ENCODE measurements at places on chromosomes 11 and 22.

DNA sequence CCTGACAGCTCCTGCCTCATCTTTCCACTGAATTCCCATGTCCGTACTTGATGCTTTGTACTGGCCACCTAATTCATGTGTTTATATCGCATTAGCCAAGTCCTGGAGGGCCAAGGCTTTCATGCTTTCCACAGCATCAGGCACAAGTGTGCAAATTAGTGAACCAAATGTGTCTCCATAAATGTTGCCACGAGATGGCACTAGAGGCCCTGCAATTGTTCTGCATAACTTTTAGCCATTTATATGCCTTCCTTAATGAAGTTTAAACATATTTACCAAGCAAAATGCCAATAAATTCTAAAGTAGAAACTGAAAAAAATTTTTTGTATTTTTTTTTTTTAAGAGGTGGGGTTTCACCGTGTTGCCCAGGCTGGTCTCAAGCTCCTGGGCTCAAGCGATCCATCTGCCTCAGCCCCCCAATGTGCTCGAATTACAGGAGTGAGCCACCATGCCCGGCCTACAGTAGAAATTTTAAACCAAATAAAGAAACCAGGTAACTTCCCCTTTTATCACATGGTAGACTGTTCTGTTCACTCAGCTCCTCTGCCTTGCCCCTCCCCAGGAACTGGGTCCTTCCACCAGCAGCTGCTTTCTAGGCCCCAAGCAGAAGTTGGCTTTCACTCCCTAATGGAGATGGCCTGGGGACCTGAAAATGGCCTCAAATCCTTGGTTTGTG is 20.8 kb upstream of the IL18BP start:
- peak; percentile 32 for DNase-seq

GRCh38 chr11:70252844-70253243 is 17.6 kb upstream of the PPFIA1 start:
- DNase-seq: no peak

GRCh38 chr22:20803696-20804324 is 29.9 kb downstream of the SERPIND1 start:
- no peak for DNase-seq

DNA sequence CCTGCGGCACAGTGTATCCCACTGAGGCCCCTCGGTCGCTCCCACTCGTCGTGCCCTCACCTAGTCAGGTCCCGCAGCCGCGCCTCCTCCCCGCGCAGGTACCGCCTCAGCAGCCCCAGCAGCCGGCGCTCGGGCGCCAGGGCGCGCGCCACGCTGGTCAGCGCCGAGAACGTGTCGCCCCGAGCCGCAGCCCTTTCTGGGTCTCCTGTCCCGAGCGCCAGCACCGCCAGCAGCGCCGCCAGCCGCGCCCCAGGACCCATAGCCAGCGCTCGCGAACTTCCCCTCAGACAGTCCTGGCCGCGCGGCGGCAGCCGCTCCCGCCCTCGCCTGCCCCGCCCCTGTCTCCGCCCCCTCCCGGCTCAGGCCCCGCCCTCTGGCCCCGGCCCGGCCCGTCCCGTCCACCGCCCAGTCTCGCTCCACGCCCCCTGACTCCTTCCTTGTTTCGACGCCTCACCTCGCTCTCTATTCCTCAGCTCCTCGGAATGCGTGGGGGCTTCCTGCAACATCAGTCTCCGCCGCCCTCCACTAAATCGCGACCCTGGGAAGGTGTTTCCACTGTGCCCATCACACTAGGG is at the start of gene P4HA3:
TSS of gene P4HA3 (minus strand) at position 289 of the 575 bp plus-strand sequence. CDS start at position 260, 29 bp downstream.
- peak; percentile 7 for DNase-seq

- DNase-seq: no peak
Measured at GRCh38 chr11:110761991-110762390, 49.8 kb upstream of the ARHGAP20 start.

DNA sequence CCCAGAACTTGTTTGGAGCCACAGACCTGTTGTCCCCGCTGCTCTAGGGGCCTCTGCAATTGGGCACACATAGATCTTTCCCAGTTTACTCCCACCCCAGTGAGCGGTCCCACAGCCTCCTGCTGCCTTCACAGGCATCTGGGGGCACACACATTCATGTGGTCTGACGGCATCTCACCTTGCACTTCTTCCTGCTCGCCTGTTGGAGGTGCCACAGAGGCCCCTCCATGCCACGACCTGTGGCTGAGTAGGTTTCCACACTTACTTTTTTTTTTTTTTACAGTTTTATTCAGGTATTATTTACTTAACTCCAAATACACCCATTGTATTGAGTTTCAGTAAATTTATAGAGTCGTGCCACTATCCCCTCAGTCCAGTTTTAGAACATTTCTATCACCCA is 68.9 kb upstream of the SEPTIN5 start:
- DNase-seq: no peak

- DNase-seq: no peak
Measured at GRCh38 chr11:124920870-124921609, 2.0 kb downstream of the HEPN1 start.

DNA sequence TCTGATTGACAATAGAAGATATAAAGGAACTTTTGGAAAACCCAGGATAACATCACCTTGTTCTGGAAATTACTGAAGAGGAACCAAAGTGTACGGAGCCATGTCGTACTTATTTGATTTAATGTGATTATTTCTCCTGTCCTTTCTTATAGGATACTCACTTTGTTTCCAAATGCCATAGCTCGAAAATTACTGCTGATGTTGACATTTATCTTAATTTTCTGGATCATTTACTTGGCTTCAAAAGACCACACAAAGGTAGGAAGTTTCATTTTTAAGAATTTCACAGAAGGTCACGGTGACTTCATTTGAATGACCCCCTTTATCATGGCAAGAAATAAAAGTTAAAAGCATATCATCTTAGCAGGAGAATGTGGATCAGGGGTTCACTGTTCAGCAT is 1.2 kb downstream of the NXPE2 start:
- DNase-seq: no peak

DNA sequence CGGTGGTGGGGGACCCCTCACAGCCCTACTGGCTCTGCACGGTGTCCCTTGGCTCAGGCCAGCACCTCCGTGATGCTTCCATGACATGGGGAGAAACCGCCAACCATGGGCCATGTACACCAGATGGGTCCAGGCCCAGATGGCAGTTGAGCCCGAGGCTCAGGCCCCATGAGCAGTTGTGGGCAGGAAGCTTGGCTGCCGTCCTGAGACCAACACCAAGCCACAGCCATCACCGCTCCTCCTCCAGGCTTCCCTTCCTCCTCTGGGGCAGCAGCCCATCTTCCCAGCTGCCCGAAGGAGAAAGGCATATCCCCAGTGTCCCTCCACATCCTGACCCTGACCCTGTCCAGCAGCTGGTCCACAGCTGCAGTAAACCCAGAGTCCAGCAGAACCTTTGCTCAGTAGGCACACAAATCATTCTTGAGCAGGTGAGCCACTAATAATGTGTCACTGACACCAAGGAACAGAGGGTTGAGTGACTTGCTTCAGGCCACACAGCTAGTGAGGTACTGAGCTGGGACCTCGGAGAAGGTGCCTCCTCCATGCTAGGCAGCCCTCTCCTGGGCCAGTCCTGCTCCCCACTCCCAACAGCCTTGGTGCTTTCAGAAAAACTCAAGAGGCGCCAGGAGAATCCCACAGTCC is 204.9 kb downstream of the CTTN start:
- no peak for DNase-seq

- DNase-seq: peak; percentile 21
Measured at GRCh38 chr11:48172818-48173609, 43.6 kb upstream of the OR4B1 start.

DNA sequence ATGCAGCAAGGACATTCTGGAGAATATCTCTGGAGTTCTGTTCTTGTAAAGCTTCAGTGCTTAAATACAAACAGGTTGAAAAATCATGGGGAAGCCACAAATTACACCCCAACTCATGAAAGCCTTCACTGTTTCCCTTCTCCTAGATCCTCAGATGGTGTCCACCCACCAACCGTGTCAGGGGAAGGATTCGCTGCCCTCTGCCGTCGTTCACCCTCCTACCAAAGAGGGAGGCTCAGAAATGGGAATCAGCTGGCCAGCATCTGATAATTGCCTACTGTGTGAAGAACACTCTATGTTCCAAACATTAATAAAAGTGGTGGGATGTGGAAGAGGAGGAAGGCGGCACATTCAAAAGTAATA is 7.4 kb upstream of the HEPACAM start:
- DNase-seq: peak; percentile 80

GRCh38 chr22:17237038-17237668 is 17.9 kb upstream of the ADA2 start:
- no peak for DNase-seq

- no peak for DNase-seq
Measured at GRCh38 chr11:134554861-134555260, 142.8 kb upstream of the B3GAT1 start.

DNA sequence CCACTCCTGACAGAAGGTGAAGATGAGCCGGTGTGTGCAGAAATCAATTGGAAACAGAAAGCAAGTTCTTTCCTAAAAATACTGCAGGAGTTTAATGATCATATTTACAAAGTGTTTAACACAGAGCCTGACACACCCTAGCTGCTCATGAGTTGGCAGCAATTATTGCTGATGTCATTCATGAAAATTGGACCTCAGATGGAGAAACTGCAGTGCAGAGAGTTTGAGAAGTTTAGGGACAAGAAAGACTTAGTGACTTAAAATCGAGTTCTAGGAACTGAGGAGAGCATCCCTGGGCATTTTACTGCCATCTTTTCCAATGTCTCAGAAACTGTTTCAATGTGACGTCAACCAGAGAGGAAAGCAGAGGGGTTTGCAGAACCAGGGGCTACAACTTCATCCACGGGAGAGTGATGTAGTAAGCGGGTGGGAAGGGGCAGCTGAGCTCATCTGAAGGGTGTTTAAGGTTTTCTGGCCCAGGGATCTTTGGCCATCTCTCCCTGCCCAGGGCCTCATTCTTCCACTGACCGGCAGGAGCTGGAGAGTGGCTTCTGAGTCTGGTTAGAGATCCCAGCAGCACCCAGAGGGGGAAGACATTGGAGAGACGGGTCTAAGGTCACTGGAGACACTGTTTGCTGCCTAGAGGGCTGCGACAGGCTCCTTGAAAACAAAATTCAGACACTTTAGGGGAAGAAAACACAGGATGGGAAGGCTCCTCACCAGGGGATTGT is 21.1 kb upstream of the IGLL5 start:
- DNase-seq: no peak

GRCh38 chr11:61037441-61038093 is 64.7 kb upstream of the CD5 start:
- DNase-seq: no peak

GRCh38 chr22:37526376-37526775 is 7.2 kb upstream of the CARD10 start:
- DNase-seq: no peak

DNA sequence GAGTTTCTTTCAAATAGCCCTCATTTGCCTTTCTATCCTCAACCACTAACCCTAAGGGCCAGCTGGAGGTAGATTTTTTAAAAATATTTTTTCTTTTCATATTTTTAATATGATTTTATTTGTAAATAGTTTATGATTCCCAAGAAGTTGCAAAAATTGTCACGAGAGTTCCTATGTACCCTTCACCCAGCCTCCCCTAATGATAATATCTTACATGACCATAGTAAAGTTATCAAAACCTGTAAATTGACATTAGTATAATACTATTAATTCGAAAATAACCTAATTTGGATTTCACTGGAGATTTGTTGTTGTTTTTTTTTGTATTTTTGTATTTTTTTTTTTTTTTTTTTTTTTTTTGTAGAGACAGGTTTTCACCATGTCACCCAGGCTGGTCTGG is 495.5 kb downstream of the MIAT start:
- DNase-seq: no peak

- no peak for DNase-seq
Measured at GRCh38 chr22:26797910-26798309, 140.5 kb downstream of the MIAT start.

GRCh38 chr11:2076441-2076840 is 62.7 kb downstream of the IGF2 start:
- DNase-seq: no peak

GRCh38 chr22:44075670-44076069 is 51.6 kb downstream of the PARVB start:
- no peak for DNase-seq

GRCh38 chr22:48850658-48851287 is 976.9 kb downstream of the BRD1 start:
- DNase-seq: no peak

DNA sequence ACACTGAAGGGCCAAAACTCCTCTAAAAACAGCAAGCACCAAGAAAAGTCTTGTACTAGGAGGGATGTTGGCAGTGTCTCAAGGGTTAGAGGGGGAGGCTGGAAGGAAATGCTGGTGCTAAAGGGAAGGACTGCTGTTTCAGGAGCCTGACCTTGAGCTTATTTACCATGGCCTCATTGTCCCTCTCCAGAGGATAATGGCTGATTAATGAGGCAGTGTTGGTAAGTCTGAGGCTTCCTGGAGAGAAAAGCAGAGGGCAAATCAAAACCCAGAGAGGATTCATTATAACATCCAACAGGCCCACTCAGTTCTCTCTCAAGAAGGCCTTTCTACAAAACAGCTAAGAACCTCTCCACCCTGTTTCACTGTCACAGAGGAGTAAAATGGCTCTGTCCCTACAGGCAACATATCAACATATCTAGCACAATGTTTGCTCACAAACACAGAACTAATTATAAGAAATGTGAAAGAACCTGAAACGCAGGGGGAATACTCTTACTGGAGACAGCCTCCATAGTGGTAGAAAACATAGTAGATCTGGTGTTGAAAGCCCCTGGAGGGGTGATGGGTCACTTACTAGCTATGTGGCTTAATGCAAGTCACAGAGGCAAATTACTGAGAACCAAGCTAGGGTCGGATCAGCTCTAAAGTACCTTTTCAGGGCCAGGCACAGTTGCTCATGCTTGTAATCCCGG is 31.4 kb downstream of the NUMA1 start:
- no peak for DNase-seq

DNA sequence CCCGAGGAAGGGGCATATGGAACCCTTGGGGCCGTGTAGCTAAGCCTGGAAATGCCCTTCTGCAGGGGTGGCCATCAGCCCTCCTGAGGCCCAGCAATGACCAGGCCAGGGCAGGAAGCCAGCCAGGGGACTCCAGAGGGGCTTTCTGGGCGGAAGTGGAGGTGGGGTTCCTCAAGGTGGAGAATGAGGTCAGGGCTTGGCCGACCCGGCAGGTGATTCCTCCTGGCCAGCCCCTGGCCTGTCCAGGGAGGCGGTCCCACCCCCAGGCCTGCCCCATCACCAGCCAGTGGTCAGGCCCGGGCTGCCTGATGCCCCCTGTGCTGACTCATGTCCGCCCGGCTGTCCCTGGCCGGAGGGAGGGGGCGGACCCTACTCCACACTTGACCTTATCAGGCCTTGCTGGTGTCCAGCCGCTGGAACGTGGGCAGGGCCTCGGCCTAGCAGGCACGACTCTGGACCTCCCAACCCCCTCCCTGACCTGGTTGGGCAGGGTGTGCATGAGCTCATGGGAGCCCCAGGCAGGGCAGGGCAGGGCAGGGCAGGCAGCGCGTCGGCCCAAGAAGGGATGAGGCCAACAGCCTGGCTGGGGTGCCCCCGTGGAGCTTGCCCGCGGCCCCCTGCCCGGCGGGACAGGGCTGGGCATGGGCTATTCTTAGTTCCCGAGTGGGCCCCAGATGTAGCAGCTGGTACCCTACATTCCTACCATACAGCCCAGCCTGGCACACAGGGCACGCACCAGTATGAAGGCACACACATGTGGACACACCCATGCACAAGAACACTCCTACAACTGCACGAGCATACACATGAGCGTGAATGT is 35.9 kb downstream of the RPL3 start:
- DNase-seq: no peak

GRCh38 chr22:19962909-19963806 is 21.5 kb upstream of the TXNRD2 start:
- no peak for DNase-seq

All from hippocampal formation (tissue), 2 donors.